OCI-M1 (cell line): ENCODE measurements at places on chromosomes 12 and 14.
A peak's percentile ranks its signal among the peaks of the same experiment; 100 is the strongest.

- DNase-seq, result no peak
Measured at GRCh38 chr12:131701705-131702572, 9.0 kb upstream of the SFSWAP start.

GRCh38 chr12:110234755-110235154 lies 46.3 kb upstream of the ATP2A2 start:
- DNase-seq, result peak; percentile 43

GRCh38 chr12:18583655-18584054 lies 154.2 kb downstream of the PLCZ1 start:
- DNase-seq, result peak; percentile 40

DNA sequence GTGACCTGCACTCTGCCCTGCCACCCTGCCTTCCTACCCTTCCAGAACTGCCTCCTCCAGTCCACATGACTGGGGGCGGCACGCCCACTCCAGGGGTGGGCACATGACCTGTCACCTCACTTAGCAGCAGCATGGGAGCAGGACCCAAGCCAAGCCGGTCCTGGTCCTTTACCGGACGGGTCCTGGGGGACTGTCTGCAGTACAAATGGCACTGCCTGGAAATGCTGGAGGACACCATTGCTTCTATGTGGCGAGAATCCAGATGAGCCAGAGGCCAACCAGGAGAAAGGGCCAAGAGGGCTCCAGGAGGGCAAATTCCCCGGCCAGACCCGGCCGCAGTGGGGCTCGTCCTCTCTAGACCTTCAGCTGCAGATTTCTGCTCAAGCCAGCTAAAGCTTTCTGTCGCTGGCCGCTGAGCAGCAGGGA lies 33.1 kb downstream of the ITPK1 start:
- no peak for DNase-seq

GRCh38 chr14:100896369-100897060 lies 7.0 kb downstream of the RTL1 start:
- no peak for DNase-seq

DNA sequence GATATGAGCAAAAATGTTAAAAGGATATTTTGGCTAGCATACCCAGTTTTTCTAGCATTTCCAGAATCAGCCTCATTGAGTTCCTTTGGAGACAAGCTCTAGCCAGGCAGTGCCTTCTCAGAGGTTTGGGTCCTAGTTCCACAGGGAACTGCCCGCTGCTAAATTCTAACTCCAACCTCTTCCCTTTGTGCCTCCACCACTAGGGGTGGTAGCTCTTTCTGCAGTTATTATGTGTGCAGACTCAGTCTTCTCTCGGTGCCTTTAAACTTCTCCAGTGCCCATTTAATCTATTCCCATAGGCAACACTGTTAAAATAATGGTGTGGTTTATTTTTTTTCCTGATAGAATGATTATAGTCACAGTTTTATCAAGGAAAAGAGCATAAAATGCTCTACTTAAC lies 21.5 kb upstream of the SLC25A3 start:
- peak; percentile 29 for DNase-seq

- DNase-seq, result no peak
Measured at GRCh38 chr14:105154476-105154871, 14.1 kb downstream of the JAG2 start.

DNA sequence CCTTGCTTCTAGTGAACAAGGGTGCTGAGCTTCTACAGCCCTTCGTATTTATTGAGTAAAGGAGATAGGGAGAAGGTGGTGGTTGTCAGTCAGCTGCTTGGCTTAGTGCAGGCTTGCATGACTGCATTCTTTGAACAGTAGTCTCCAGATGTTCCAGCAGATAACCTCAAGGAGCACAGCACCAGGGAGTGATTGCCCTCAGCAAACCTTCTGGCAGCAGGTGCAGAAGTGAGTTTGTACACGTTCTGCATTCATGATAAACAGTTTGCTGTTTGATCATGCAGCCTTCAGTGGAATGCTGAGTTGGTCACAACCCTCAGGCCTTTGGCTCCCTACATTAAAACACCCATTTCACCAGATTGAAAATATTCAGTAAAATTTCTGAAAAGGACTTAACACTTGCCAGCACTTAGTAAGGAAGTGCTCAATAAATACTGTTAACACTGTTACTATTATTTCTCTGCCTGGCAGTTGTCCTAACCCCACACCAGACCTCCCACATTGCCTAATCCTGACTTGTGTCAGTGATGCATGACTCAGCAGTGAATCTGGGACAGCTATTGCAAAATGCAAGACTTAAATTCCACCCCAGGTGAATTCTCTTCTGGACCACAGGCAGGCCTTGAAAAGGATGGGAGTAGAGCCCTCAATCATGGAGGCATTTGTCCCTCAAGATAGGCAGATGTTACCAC lies 18.9 kb upstream of the CARMIL3 start:
- DNase-seq, result peak; percentile 50

DNA sequence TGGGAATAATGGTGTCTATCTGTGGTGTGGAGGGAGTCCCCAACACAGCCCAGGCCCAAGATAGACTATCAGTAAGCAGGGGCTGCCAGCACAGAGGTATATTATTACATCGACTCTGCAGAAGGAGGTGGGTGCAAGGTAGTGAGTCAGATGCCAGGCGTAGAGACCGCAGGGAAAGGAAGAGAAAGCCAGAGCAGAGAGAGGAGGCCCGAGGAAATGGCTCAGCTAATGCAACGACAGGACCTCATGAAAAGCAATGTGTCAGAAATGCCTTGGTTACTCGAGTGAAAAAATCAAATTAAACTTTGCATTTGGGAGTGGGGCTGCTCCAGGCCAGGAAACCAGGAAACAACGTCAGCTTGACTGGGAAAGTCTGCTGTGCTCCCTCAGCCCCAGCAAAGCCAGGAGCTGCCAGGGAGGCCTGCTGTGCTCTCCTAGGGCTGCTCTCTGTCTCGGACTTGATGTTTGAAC lies 173.2 kb downstream of the SUDS3 start:
- no peak for DNase-seq

- no peak for DNase-seq
Measured at GRCh38 chr12:45284096-45284901, 68.4 kb downstream of the ANO6 start.

GRCh38 chr12:123267991-123268843 lies 3.4 kb downstream of the CDK2AP1 start:
- no peak for DNase-seq

- DNase-seq, result no peak
Measured at GRCh38 chr14:92253381-92253894, 69.5 kb upstream of the SLC24A4 start.

DNA sequence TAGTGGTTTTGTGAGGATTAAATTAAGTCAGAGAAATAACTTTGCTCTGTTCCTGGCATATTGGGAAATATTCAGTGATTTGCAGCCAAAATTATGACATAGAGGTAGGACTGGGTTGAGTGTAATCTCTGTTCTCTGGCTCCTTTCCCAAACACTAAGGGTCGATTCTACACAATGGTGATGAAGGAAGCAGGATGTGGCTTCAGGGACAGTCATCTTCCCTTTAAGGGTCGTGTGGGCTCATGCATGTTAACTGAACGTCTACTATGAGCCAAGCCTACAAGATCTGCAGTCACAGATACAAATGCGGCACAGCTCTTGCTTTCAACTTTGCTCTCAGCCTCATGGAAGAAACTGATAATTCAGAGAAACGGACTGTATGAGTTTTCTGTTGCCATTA lies 381.6 kb downstream of the VRK1 start:
- DNase-seq, result no peak

DNA sequence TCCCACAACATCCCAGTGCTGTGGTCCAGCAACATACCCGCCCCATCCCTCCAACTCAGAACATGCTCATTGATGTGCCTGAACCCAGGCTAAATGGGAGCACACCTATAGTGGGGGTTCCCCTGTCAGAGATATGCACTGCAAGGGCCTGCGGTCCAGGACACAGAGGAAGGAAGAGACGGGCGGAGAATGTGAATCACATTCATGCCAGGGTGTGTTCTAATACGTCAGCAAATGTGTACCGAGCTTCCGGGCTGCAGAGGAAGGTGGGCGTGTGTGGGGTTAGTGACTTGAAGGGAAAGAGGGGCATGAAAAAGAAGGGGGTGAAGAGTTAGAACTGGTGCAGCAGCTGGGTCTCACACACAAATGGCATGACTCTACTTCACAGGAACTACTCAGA lies 83.7 kb downstream of the DPF3 start:
- DNase-seq, result no peak

DNA sequence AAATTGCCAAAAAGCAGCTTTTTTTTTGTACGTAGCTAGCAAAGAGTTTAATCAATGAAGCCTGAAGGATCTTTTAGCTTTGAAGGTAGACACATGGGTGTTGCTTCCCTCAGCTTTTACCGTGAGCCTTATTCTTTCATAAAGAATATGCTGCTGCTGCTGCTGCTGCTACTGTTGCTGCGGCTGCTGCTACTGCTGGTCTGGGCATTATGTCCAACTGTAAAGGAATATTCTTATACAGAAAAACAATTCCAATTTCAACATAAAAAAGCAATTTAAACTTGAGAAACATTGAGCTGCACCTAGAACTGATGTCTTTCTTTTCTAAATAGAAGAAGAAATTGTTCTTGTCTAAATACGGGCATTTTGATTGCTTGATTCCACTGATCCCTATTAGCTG lies 38.9 kb upstream of the PPP1R12A start:
- DNase-seq, result no peak

DNA sequence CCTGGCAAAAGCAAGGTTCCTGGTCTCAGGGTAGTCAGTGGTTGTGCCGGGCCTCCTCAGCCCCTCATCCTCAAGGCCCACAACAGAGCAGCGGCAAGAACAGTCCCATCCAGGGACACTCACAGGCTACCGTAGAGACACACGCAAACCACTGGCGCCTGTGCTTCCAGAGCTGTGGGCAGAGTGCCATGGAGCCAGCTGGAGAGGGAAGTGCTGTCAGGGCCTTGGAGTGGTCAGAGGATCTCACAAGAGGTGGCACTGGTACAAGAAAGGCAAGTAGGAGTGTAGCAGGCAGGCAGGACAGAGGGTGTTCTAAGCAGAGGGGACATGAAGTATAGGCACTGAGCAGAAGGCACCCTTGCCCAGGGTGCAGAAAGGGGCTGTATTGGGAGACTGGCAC lies 34.6 kb downstream of the ANKRD9 start:
- no peak for DNase-seq

DNA sequence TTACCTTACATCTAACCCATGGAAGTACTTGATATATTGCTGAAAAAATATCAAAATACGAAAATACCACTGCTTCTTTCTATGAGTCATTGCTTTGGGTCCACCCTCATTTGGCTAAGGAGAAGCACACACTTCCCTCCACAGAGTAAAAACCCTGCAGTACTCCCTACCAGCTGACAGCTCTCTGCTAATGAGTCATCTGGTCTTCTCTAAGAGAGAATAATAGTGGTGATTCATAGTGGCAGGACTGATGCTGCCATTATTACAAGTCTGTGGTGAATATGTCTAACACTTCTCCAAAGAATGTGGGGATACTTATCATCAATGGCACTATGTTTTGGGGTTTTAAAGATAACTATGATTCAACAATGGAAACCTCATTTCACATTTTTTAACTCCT lies 90.7 kb downstream of the PPFIA2 start:
- peak; percentile 68 for DNase-seq

GRCh38 chr14:100436745-100437406 lies 113.7 kb downstream of the SLC25A47 start:
- no peak for DNase-seq

- no peak for DNase-seq
Measured at GRCh38 chr14:95215094-95215725, 57.9 kb upstream of the DICER1 start.

GRCh38 chr12:49515266-49515665 lies 23.6 kb upstream of the KCNH3 start:
- DNase-seq, result no peak

GRCh38 chr14:99872786-99873440 lies 79.7 kb downstream of the EML1 start:
- DNase-seq, result no peak

GRCh38 chr12:78315028-78315427 lies 484.3 kb downstream of the NAV3 start:
- no peak for DNase-seq

DNA sequence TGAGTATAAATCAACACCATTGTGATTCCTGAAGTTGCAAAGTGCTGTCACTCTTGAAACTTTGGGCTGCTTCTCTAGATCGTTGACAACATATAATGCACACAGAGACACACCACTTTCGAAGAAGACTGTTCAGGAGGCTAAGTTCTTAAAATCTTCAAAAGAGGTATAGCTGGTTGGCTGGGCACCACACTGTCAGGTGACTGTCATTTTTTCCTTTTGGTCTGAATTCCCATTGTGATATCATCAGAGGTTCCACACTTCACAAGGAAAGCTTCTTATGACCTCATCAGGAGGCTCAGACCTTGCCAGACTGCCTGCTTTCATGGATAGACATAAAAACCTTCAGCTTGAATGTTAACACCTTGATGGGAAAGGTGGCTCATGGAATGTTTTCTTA lies at the start of the genes CAPZA3 and PLCZ1:
TSS of gene CAPZA3 (plus strand) at position 301 of the 400 bp plus-strand sequence. CDS start 150 bp downstream, outside the sequence.
TSS of gene PLCZ1 (minus strand) at position 194 of the 400 bp plus-strand sequence. CDS start 641 bp downstream, outside the sequence.
- no peak for DNase-seq

- DNase-seq, result no peak
Measured at GRCh38 chr14:61033855-61034254, 52.8 kb downstream of the SLC38A6 start.

DNA sequence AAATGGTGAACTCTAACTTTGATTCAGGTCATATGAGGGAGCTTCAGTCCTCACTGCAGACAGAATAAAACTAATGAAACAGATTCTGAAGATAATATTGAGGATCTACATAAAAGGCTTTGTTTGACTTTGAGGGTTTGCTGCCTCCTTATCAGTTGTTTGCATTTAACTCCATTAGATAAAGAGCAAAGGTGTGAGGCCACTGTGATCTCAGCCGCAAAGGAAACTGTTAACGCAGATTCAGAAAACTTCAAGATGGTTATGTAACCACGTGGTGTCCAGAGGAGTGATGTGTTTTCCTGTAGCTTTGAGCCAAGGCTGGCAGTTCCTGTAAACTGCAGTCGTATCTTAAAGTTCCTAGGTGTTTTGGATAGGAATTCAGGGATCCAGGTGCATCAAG lies 67.8 kb downstream of the METTL25 start:
- no peak for DNase-seq

- DNase-seq, result no peak
Measured at GRCh38 chr14:67646131-67646530, 26.4 kb downstream of the ARG2 start.

GRCh38 chr14:33516898-33517436 lies 433.9 kb downstream of the EGLN3 start:
- DNase-seq, result no peak

- DNase-seq, result no peak
Measured at GRCh38 chr14:22379727-22380126, 209.3 kb downstream of the DAD1 start.

DNA sequence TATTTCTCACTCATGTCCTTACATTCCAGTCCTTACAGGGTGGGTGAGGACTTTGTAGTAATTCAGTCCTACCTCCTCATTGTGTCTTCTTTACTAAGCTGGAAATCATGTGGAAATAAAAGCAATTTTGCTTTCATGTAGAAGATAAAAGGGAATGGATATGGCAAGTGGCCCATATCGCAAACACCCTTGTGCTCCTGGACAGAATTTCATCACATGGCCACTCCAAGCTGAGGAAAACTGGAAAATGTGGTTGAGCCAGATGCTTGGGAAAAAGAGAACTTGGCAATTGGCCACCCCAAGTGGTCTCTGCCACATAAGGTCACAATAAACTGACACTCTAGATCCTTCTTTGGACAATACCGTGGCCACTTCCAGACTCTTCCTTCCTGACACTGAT lies 64.2 kb upstream of the IFNG-AS1 start:
- DNase-seq, result no peak
